ENCODE measurements at places on chromosomes 3 and 15.

DNA sequence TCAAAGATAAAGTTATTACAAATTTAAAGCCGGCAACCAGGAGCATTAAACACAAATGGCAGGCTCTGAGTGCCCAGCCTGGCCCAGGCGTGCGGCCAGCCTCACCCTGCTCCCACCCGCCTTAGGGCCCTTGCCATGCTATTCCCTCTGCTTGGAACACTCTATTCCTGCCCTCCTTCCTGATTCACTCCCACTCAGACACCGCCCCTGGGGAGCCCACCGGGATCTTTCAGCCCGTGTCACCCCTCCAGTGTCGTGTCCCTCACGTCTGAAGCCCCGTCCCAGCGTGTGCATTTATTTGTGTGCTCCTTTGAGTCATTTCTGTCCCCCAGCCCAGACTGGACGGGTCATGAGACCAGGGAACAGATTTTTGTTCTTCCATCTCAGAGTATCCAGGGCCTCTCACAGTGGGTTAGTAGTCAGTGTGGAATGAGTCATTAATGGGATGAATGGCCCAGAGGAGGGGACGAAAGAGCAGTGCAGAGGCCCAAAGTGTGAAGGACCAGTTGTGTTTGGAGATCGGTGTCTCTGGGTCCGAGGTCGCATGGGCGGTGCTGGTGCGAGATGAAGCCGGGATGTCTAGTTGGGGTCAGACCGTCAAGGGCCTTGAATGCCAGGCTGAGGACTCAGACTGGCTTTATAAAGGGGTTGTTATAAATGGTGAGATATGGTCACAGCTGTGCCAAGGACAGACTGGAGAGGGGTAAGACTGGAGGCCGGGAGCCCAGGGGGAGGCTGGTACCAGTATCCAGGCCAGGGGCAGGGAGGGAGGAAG lies 58.9 kb upstream of the SLC6A6 start:
- DNase-seq = no peak

- no peak for DNase-seq
Measured at GRCh38 chr3:76047368-76047767, 262.0 kb upstream of the ZNF717 start.

DNA sequence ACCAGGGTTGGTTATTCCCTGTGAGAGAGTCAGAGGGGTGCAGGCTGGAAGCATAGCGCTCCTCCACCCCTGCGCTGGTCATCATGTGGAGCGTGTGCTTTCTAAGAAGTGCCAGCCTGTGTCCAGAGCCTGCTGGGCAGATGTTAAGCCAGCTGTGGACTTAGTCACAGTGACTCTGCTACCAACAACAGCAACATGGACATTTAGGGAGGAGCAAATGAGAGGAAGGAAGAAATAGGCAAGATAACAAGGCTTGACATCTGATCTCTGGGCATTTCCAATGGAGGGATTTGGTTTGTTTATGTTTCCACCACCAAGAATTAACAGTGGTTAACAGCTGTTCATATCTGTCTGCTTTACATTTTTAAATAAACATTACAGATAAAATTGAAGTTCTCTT lies 36.4 kb upstream of the MYZAP start:
- DNase-seq = peak; percentile 66

GRCh38 chr15:39345176-39345575 lies 235.7 kb upstream of the THBS1 start:
- no peak for DNase-seq

GRCh38 chr3:174529298-174529697 lies 329.8 kb upstream of the NAALADL2 start:
- no peak for DNase-seq

- no peak for DNase-seq
Measured at GRCh38 chr3:27171113-27171512, 198.1 kb downstream of the NEK10 start.

DNA sequence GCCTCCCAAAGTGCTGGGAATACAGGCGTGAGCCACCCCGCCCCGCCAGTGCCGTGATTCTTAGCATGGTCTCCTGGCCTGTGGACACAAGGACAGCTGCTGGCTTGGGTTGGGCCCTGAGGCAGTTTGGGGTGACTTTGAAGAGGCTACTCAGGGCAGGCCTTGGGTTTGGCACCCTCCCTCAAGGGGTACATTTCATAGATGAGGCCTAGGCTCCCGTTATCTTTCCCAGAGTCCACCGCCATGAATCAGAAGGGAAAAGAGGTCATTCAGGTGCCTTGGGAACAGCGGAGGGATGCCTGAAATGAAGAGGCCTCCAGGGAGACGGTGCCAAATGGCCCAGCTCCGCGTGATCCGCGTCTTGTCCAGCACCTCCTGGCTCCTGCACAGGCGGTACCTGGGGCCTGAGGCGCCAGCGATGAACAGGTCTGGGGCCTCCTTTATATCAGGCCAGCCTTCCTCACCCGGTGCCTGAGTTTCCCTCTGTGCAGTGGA lies 9.3 kb downstream of the GNAI2 start:
- DNase-seq = no peak
